ENCODE measurements at places on chromosomes 6 and 20. TPM values are rescaled to one million over a fixed set of nuclear protein-coding genes. Genes with fewer than 3 reads are reported as not detected.

- DNase-seq: no peak
These were observed 637.1 kb downstream of the UTRN start for GRCh38 chr6:144922120-144922722.

DNA sequence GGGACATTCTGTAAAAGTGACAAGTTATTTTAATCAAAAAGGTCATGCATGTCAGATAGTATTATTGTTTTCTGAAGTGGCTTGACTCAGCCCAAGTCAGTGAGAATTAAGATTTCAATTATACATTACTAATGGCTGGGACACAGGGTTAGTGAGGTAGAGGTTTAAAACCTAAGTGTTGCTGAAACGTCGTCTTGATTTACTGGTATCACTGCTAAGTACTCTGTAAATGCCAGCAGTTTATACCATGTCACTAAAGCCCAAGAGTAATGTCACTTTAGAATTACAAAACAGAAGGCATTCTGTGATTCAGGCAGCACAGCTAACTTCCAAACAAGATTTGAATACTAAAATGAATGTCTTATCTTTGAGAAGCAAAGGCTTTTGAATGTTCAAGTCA, 176.6 kb downstream of the NKAIN2 start:
- DNase-seq: no peak

DNA sequence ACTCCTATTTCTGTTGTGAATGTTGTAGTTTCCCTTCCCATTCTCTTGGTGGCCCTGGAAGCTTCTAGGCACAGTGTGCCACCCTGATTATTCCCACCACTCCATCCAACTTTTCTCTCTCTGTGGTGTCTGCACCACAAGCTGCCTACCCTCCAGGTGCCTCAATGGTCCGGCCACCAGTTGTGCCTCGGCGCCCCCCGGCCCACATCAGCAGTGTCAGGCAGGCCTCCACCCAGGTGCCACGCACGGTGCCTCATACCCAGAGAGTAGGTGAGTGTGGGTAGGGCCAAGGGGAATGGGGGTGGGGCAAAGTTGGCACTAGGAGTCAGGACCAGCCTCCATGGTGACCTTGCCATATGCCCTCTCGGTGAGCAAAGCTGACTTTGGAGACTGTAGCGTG, 23.1 kb downstream of the PABPC1L start:
- no peak for DNase-seq

- DNase-seq: no peak
These were observed 219.0 kb downstream of the TTLL2 start for GRCh38 chr6:167543602-167544497.

- DNase-seq: no peak
These were observed 126.8 kb upstream of the TMEM170B start for GRCh38 chr6:11410539-11411307.

- no peak for DNase-seq
These were observed 2.0 kb downstream of the EEF1E1 start for GRCh38 chr6:8100159-8100854.

DNA sequence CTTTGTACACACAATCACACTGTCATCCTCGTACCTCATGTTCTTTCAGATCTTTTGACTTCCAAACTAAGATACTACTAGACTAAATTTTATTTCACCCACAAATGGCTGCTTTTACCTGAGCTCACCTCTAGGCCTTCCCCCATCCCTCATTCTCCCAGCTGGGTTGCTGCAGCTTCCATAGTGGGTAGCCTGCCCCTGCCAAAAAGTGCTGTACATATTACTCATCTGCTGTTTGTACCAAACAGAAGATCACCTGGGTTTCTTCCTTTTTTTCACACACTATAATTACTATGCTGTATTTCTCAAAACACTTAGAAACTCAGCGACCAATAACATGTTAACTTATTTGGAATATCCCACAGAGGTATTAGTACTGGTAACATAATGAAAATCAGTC, 267.6 kb upstream of the PRDM1 start:
- no peak for DNase-seq

Gene HINT3
- polyA plus RNA-seq: 33.1 TPM

Gene RIPOR2
- polyA plus RNA-seq: 8.8 TPM

- no peak for DNase-seq
These were observed 118.4 kb downstream of the GRM4 start for GRCh38 chr6:34027445-34027936.

Gene EYS
- 0.96 TPM for polyA plus RNA-seq
